Body of pancreas (tissue), 4 donors: ENCODE measurements at places on chromosomes 2 and 18.

DNA sequence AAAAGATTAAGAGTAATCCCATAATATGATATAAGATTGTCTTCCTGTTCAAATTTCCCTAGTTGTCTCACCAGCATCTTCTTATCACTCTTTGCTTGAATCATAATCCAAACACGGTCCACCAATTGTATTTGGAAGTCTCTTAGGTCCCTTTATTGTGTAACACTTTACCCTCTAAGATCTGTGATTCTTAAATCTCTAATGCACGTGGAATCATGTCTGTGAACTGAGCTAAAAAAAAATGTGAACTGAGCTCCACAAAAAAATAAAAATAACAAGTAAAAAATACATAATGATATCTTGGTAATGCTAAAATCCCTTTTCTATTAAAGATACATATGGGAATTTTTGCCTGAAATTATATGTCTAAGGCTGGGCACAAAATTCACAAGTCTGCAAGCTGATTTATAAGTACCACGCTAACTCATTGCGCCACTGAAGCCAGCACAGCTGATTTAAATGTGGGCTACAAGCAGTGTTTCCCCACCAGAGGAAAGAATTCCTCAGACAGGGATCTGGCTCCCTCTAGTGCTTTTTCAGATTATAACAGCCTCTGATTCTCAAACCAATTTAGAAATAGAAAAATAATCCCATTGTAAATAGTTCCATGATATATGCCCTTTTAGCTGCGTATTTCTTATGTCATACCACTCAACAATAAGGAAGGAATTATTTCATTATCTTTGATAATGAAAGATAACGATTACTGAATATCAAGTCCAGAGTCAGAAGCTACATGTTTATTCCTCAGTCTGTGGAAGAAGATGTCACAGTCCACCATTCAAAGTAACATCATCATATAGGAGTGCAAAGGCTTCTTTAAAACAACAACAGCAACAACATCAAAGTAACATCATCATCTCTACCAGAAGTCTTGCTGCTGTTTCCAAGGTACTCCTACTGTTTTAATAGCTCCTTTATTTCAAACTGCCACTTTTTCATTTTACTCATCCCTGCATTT lies 22.9 kb downstream of the RBM43 start:
- no peaks in the 10 kb centered on the region for H3K27me3 ChIP-seq
- no peaks in the 10 kb centered on the region for H3K36me3 ChIP-seq
- H3K4me1 ChIP-seq = no peaks in the 10 kb centered on the region
- no peak overlapping the region for H3K4me3 ChIP-seq

DNA sequence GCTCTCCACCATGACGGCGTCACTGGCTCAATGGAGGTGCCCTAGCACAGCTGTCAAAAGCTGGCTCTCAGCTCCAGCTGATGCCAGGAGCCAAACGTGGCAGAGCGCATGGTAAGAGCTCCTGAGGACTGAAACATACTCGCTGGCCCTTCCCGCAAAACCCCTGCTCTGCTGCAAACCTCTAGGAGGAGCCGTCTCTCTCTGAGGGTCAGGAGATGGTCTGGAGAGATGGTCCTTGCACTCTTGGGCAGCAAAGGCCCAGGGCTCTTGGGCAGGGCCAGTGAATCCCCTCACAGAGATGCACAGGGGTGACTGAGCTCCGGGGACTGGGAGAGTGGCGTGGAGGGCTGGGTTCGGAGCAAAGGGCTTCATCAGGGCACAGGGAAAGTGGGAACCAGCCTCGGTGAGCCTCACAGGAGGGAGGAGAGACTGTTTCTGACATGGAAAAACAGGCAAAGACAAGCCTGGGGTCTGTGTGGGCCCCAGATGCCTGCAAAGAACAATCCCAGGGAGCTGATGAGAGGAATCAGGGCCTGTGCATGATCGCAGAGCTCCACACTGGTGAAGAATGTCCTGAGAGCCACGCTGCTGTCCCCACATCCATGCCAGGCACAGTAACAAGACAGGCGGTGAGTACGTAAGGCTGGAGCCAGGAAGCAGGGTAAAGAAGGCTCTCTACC lies 17.2 kb downstream of the SNORC start:
- no peaks in the 10 kb centered on the region for H3K27me3 ChIP-seq
- H3K4me3 ChIP-seq = no peak overlapping the region
- H3K36me3 ChIP-seq = no peaks in the 10 kb centered on the region
- no peak for DNase-seq

- H3K4me1 ChIP-seq = no peaks in the 10 kb centered on the region
- no peaks in the 10 kb centered on the region for H3K27me3 ChIP-seq
- H3K27ac ChIP-seq = no peak overlapping the region
- H3K4me3 ChIP-seq = no peak overlapping the region
- H3K36me3 ChIP-seq = no peaks in the 10 kb centered on the region
- no peak for DNase-seq
Observed at GRCh38 chr2:191739194-191739593, 61.3 kb downstream of the NABP1 start.

GRCh38 chr18:12092398-12093229 lies 1.0 kb upstream of the ANKRD62 start:
- peak overlapping the region; percentile 58 for H3K27ac ChIP-seq
- peaks cover 46% of the 10 kb centered on the region for H3K4me1 ChIP-seq
- H3K4me3 ChIP-seq = no peak overlapping the region
- H3K27me3 ChIP-seq = no peaks in the 10 kb centered on the region

- no peaks in the 10 kb centered on the region for H3K27me3 ChIP-seq
- H3K36me3 ChIP-seq = no peaks in the 10 kb centered on the region
- DNase-seq = peak; percentile 48
- H3K4me3 ChIP-seq = no peak overlapping the region
Observed at GRCh38 chr2:216023055-216023648, 9.8 kb upstream of the MREG start.

- no peaks in the 10 kb centered on the region for H3K4me1 ChIP-seq
- no peak for DNase-seq
- no peak overlapping the region for H3K27ac ChIP-seq
- H3K27me3 ChIP-seq = no peaks in the 10 kb centered on the region
- H3K36me3 ChIP-seq = no peaks in the 10 kb centered on the region
Observed at GRCh38 chr2:30847329-30847728, 40.1 kb upstream of the CAPN13 start.

GRCh38 chr2:95344656-95345055 lies 47.5 kb downstream of the KCNIP3 start:
- H3K27ac ChIP-seq = no peak overlapping the region
- H3K27me3 ChIP-seq = no peaks in the 10 kb centered on the region
- no peaks in the 10 kb centered on the region for H3K36me3 ChIP-seq
- DNase-seq = no peak
- no peak overlapping the region for H3K4me3 ChIP-seq
- peaks cover 18% of the 10 kb centered on the region for H3K4me1 ChIP-seq

- no peak overlapping the region for H3K4me3 ChIP-seq
- no peaks in the 10 kb centered on the region for H3K4me1 ChIP-seq
- DNase-seq = peak; percentile 3
- peaks cover 2% of the 10 kb centered on the region for H3K36me3 ChIP-seq
Observed at GRCh38 chr18:79484661-79485621, 89.2 kb downstream of the NFATC1 start.
